A549 treated with CORT108297 at 1 μM for 4 hours (cell line): ENCODE measurements at places on chromosomes 6 and 20. TPM values are rescaled to one million over a fixed set of nuclear protein-coding genes. Genes with fewer than 3 reads are reported as not detected.

PARD6B gene
- total RNA-seq, result 2.4 to 3.6 TPM (median 2.8 TPM) in 5 replicates

PCMT1 gene
- total RNA-seq, result 85.0 to 99.9 TPM (median 88.8 TPM) in 5 replicates

FOXF2 gene
- 19.0 to 26.9 TPM (median 26.0 TPM) in 5 replicates for total RNA-seq

GPSM3 gene
- total RNA-seq, result 0.31 to 0.43 TPM (median 0.38 TPM) in 5 replicates

LYRM4 gene
- total RNA-seq, result 25.7 to 36.4 TPM (median 33.0 TPM) in 5 replicates

SLC17A3 gene
- total RNA-seq, result 0.86 to 1.2 TPM (median 0.99 TPM) in 5 replicates

ZBTB22 gene
- 2.3 to 4.3 TPM (median 4.1 TPM) in 5 replicates for total RNA-seq

SEL1L2 gene
- not detected in 5 replicates for total RNA-seq

ARFGEF3 gene
- 0.47 to 0.65 TPM (median 0.53 TPM) in 5 replicates for total RNA-seq

FAM83D gene
- total RNA-seq, result 61.3 to 74.4 TPM (median 69.6 TPM) in 5 replicates

TSPO2 gene
- not detected in 5 replicates for total RNA-seq

HLA-DQB1 gene
- not detected in 5 replicates for total RNA-seq

RSPO4 gene
- total RNA-seq, result not detected in 5 replicates

HLA-DMB gene
- total RNA-seq, result 1.5 to 2.5 TPM (median 1.6 TPM) in 5 replicates

TBX18 gene
- 16.3 to 23.7 TPM (median 20.5 TPM) in 5 replicates for total RNA-seq

SLCO4A1 gene
- total RNA-seq, result 6.4 to 9.8 TPM (median 9.0 TPM) in 5 replicates

MYB gene
- 0.49 to 1.1 TPM (median 0.89 TPM) in 5 replicates for total RNA-seq

OPN5 gene
- not detected in 5 replicates for total RNA-seq

MUC22 gene
- 0.02 to 0.03 TPM (median 0.02 TPM) in 3 of 5 replicates, not detected in the others for total RNA-seq

HLA-DMA gene
- total RNA-seq, result 2.4 to 3.6 TPM (median 2.7 TPM) in 5 replicates

CALHM4 gene
- total RNA-seq, result 0.16 TPM in 1 of 5 replicates, not detected in the others

FILIP1 gene
- 0.18 to 0.53 TPM (median 0.32 TPM) in 5 replicates for total RNA-seq

NOX3 gene
- not detected in 5 replicates for total RNA-seq

NXT1 gene
- total RNA-seq, result 58.6 to 76.9 TPM (median 69.9 TPM) in 5 replicates

TRIM10 gene
- total RNA-seq, result 0.02 TPM in 1 of 5 replicates, not detected in the others

KHDC1 gene
- total RNA-seq, result 3.6 to 4.5 TPM (median 4.1 TPM) in 5 replicates

IL20RA gene
- total RNA-seq, result 0.02 TPM in 1 of 5 replicates, not detected in the others

EBF4 gene
- 2.5 to 3.9 TPM (median 3.0 TPM) in 5 replicates for total RNA-seq

ASIP gene
- not detected in 5 replicates for total RNA-seq

TNNC2 gene
- 0.13 to 0.35 TPM (median 0.24 TPM) in 3 of 5 replicates, not detected in the others for total RNA-seq

SIRPD gene
- total RNA-seq, result not detected in 5 replicates

BPI gene
- total RNA-seq, result not detected in 5 replicates

MUCL3 gene
- total RNA-seq, result 0.02 to 0.06 TPM (median 0.05 TPM) in 5 replicates
